ENCODE measurements at places on chromosomes 4 and X.

DNA sequence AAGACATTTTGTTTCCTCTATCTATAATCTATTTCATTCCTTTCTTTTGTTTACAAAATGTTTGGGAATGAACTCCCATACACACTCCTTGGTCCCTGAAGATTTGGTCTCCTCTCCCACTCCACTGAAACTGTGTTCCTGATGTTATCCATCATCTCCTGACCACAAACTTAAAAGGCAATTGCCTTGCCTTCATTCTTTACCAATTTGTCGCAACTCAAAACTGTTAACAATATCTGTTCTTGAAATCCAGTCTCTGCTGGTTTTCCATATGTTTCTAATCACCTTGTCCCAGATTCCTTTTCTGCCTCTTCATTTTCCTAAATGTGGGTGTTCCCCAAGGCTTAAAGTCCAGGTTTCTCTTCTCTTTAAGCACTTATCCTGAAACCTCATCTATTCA, 262.2 kb upstream of the TTC29 start:
- DNase-seq, result no peak

GRCh38 chr4:154425514-154425913, 66.1 kb downstream of the DCHS2 start:
- DNase-seq, result no peak

DNA sequence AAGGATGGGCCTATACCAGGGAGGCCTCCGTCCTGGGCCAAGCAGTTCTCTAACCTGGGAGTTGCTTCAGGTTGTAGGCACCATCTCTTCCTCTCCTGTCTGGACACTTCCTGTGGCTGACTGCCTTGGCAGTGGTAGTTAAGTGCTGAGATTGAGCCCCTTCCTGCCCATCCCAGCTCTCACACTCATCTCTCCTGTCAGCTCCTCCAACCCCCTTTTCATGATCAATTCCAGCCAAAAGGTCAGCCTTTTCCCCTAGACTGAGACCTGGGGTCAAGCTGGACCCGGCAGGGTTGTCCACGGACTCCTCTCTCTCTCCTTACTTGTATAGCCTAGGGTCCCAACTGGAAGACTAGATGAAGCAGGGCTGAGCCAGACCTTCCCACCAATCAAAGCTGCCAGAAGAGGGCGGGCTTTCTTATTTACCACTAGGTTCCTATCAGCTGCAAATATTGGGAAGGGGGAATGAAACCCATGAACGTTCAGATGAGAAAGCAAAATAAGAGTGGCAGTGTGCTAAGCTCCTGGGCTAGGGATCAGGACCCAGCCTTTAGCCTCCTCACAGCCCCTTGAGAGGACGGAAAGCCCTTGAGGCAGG, 34.5 kb downstream of the KDM5C start:
- no peak for DNase-seq

GRCh38 chrX:149910178-149910695, 19.1 kb upstream of the HSFX4 start:
- no peak for DNase-seq

DNA sequence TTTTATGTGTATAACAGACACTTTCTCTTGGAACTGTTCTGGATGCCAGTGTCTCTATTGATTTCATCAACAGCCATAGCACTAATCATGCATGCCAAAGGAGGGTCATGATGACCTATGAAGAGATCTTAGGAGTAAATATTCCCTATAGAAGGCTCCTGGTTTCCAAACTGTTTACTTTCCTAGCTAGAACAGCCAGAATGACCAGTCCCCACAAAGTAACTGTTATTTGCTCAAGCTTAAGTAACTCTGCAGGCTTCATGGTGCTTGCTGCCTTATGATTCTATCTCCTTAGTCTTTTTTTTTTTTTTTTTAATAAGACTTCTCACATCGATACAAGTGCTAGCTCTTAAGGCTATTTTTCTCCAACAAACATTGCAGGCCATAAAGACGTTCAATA, 12.4 kb downstream of the S100G start:
- DNase-seq, result no peak

- no peak for DNase-seq
Measured at GRCh38 chrX:81348388-81348787, 146.5 kb downstream of the SH3BGRL start.

GRCh38 chr4:147780137-147780777, 48.4 kb downstream of the ARHGAP10 start:
- no peak for DNase-seq

GRCh38 chr4:152075253-152075928, 314.6 kb upstream of the GATB start:
- DNase-seq, result no peak

GRCh38 chr4:15577508-15577907, 77.6 kb downstream of the FBXL5 start:
- DNase-seq, result no peak

GRCh38 chrX:85111347-85111746, 107.7 kb downstream of the APOOL start:
- DNase-seq, result no peak

DNA sequence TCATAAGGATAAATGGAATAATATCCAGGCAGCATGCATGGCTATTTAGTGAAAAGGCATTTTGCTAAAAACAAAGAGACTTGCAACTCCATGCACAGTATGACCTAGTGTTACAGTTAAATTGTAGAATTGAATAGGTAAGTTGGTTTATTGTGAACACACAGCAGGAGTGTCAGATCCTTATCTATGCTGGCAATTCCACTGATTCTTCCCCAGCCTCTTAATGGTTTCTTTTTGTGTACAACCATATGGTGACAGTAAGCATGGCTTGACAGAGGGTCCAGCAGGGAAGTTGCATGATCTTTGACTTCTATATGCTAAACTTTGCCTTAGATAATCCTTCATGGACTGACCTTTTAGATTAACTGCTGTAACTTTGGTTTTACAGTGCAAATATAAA, 936.6 kb upstream of the EPHA5 start:
- DNase-seq, result no peak

DNA sequence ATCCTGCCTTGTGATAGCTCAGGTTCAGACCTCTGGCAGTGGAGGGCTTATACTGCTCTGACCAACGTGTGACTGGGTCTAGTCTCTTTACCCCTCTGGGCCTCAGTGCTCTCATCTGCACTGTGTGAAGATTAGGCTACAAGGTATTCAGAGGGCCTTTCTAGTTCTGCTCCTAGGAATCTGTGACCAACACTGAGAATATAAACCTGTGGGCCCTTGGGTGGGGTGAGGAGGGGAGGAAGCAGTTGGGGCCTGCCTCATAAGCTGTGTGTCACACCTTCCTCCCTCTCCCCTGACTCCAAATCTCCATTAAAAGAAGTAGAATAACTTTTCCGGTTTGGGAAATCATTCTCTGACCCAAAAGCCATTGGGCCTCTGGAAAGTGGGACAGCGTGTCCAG, 66.3 kb upstream of the MSN start:
- DNase-seq, result no peak

- DNase-seq, result no peak
Measured at GRCh38 chrX:25596921-25597320, 541.2 kb upstream of the MAGEB18 start.

- DNase-seq, result no peak
Measured at GRCh38 chrX:54494989-54495813, 833 bp downstream of the FGD1 start.

- no peak for DNase-seq
Measured at GRCh38 chr4:110005461-110006056, 92.9 kb downstream of the EGF start.

- no peak for DNase-seq
Measured at GRCh38 chrX:71996826-71997225, 86.2 kb downstream of the NHSL2 start.

DNA sequence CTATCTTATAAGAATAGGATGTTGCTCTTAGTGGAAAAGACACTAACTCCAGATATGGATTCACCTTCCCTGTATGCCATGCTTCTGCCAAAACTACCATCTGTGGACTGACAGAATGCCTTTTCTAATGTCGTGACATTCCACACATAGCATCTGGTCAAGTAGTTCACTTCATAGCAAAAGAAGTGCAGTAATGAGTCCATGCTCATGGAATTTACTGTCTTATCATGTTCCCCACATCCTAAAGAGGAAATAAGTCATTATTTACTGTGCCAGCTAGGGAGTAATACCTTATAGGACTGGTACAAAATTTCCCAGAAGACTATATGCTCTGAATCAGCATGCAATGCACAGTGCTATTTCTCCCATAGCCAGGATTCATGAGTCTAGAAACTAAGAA, 562.4 kb downstream of the TLL1 start:
- no peak for DNase-seq

DNA sequence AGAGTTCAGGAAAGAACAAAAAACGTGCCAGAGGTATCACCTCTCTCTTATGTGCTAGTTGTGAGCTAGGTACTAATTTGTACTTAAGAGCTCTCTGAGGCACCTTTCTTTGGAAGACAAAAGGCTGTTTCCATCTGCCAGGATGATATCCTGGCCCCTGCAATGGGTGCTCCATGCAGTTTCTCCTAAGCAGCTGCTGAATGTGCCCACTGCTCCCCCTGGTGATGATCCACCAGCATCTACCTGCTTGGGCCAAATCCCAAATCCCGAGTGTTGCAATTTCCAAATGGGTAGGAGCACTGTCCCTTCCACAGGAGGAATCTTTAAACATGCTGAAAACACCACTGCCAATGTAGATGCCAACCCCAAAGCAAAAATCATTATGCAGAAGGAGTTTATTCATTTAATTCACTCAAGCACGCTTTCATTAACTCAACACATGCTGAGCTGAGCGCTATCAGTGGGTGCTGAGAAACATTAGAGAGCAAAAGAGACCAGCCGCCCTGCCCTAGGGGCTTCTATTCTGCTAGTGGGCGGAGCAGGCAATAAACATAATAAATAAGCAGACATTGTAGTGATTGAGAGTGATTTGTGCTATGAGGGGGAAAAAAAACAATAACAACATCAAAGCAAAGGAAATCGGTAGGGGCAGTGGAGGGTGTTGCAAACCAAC, 69.6 kb upstream of the C4orf50 start:
- no peak for DNase-seq

- DNase-seq, result no peak
Measured at GRCh38 chrX:101117701-101118100, 19.7 kb downstream of the CENPI start.

GRCh38 chr4:67250131-67250896, 295.0 kb downstream of the CENPC start:
- no peak for DNase-seq

DNA sequence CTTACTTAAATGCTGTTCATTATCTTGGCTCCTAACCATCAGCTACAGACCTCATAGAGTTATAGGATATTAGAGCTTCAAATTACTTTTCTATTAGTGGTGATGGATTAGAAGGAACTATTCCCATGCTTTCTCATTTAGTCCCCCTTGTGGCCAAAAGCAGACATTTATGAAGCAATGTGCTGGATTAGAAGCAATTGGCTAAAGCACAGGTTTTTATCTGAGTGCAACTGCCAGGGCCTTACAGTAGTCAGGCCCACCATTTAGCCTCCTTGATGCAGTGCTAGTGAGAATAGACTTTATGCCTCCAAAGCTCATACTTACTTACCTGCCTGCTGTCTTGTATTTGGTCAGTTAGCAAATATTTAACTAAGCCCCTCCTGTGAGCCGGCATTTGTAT, 93.0 kb downstream of the TSPAN7 start:
- DNase-seq, result no peak

GRCh38 chrX:100381619-100382018, 28.5 kb downstream of the PCDH19 start:
- no peak for DNase-seq

DNA sequence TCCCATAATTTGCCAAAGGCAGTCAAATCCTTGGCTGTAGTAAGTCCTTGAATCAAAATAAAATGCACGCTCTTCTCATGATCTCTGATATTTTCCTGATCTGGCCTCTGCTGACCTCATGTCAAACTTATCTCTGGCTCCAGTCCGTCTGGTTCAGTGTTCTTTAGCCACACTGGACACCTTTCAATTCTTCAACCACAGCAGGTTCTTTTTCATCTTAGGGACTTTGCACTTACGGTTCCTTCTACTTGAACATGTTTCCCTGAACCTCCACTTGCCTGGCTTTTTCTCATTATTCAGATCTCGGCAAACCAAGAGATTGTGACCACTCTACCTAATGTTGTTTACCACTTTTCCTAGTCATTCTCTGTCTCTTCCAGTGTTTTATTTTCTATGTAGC, 10.3 kb downstream of the ENPEP start:
- DNase-seq, result no peak

GRCh38 chr4:177323416-177323815, 13.7 kb downstream of the NEIL3 start:
- DNase-seq, result no peak

GRCh38 chrX:10106806-10107205, 50.0 kb upstream of the CLCN4 start:
- no peak for DNase-seq

DNA sequence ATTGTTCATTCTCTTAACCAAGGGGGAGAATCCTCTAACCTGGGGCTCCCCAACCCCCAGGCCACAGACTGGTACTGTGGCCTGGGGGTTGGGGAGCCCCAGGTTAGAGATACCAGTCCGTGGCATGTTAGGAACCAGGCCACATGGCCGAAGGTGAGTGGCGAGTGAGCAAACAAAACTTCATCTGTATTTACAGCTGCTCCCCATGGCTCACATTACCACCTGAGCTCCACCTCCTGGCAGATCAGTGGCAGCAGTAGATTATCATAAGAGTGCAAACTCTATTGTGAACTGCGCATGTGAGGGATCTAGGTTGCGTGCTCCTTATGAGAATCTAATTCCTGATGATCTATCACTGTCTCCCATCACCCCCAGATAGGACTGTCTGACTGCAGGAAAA, 957.2 kb upstream of the PRKX start:
- DNase-seq, result no peak

DNA sequence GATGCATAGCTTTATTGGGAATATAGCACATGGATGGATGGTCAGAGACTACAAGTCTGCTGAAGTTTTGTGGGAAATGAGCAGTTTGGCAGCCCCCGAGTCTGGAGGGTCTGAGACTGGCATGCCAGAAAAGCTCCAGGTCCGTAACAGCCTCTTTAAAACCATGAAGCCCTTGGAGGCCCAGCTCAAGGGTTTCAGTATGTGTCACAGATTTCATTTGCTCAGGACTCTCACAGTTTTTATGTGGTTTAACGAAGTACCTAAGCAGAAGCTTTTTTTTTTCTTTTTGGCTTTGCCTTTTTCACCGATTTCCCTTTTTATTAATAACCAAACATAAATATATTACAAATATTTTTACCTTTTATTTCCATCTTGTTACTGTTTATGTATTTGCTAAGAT, 30.6 kb upstream of the TMEM184C start:
- no peak for DNase-seq

- no peak for DNase-seq
Measured at GRCh38 chrX:66191563-66191962, 27.5 kb downstream of the HEPH start.

DNA sequence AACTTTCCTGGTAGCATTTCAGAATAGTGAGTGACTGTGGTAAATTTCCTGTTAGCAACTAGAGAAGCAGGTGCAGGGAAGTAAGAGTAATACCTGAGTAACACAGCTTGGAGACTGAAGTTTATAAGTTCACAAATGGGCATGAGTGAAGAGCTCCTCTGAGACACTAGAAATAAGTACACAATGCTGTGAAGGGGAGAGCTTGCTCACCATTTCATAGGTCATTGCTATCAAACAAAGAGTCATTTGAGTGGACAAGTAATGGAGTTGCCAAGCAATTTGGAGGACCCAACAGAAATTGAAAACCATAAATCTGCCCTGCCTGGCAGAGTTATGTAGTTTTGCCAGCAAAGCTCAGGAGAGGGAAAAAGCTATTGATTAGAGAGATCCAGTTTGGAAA, 523.6 kb downstream of the TRAM1L1 start:
- DNase-seq, result no peak

- no peak for DNase-seq
Measured at GRCh38 chrX:44314808-44315207, 28.7 kb downstream of the EFHC2 start.

GRCh38 chr4:148152868-148153625, 289.2 kb downstream of the NR3C2 start:
- DNase-seq, result no peak

- no peak for DNase-seq
Measured at GRCh38 chrX:47634871-47635575, 5.3 kb upstream of the CFP start.

Measured in left forelimb (tissue), 1 donor.